ENCODE measurements at places on chromosomes 7 and 10. TPM values are rescaled to one million over a fixed set of nuclear protein-coding genes. Genes with fewer than 3 reads are reported as not detected.

DNA sequence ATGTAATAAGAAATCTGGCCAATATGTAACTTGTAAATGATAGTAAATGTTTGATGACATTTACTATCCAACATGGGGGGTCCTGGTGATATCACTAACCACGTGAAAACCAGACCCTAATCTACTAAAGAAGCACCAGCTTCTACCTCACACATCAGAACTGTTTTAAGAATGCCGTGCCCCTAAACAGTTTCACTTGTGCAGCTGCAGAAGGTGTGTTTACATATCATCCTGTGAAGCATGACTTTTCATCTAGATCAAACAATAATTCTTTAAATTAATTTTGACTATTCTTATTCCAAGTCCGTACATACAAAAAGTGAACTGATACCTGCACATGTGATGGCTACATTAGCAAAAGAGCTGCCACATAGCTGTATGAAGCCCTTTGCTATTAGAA lies 61.0 kb downstream of the STEAP1B start:
- H3K4me3 ChIP-seq = no peak overlapping the region
- H3K27me3 ChIP-seq = no peaks in the 10 kb centered on the region
- peaks cover 4% of the 10 kb centered on the region for H3K4me1 ChIP-seq
- no peak for DNase-seq
- H3K27ac ChIP-seq = no peak overlapping the region
- no peaks in the 10 kb centered on the region for H3K36me3 ChIP-seq

- no peaks in the 10 kb centered on the region for H3K27me3 ChIP-seq
- no peaks in the 10 kb centered on the region for H3K4me1 ChIP-seq
- DNase-seq = no peak
- no peaks in the 10 kb centered on the region for H3K36me3 ChIP-seq
- no peak overlapping the region for H3K27ac ChIP-seq
- no peak overlapping the region for H3K4me3 ChIP-seq
Observed at GRCh38 chr7:105224884-105225651, 163.7 kb downstream of the SRPK2 start.

- no peaks in the 10 kb centered on the region for H3K4me1 ChIP-seq
- H3K27me3 ChIP-seq = no peaks in the 10 kb centered on the region
- no peak for DNase-seq
- H3K36me3 ChIP-seq = no peaks in the 10 kb centered on the region
- H3K4me3 ChIP-seq = no peak overlapping the region
- no peak overlapping the region for H3K27ac ChIP-seq
Observed at GRCh38 chr7:29622335-29623265, 59.0 kb downstream of the PRR15 start.

GRCh38 chr7:96407427-96407826 lies 85.5 kb upstream of the SLC25A13 start:
- H3K36me3 ChIP-seq = no peaks in the 10 kb centered on the region
- no peak overlapping the region for H3K27ac ChIP-seq
- no peak overlapping the region for H3K4me3 ChIP-seq
- DNase-seq = no peak

GPNMB gene
- 76.1 TPM for total RNA-seq
